ENCODE measurements at places on chromosomes 3 and 15.

GRCh38 chr15:66515901-66516322 lies 10.8 kb downstream of the ZWILCH start:
- no peak for DNase-seq

DNA sequence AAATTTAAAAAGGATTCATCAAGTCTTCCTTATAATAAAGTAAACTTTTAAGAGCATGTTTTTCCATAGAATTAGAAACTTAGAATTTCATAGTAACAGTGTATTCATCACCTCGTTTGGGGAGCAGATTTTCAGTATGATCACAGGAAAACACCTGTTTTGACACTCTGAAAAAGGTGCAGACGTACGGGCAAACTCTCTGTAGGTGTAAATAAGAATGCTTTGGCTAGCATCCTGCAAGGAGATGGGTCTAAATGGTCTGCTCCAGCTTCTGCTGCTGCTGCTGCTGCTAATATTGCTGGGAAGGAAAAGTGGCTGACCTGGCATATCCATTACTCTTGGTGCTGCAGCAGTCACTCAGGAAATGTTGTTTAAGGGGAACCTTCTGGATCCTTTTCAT lies 66.0 kb downstream of the MBNL1 start:
- DNase-seq = no peak

- DNase-seq = no peak
These were observed 316.7 kb downstream of the FEZF2 start for GRCh38 chr3:62056658-62057057.

DNA sequence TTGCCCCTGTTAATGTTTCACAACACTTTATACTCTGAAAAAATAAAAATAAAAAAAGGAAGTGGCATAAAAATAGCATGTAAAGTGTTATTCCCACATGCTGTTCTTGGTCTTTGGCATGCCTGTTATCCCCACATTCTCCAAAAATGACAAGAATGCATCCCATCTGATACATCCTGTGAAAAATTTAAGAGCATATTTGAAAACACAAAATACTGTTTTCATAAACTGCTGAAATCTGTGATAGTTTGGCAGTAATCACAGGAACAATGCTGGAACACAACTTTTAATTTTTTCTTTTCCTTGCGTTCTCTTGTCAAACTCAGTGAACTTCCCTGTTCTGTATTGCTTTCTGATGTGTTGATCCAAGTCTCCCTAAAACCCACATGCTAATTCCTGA lies 288.8 kb downstream of the ROBO2 start:
- no peak for DNase-seq

- DNase-seq = no peak
These were observed 150.7 kb downstream of the GABRG3 start for GRCh38 chr15:27121672-27122071.

All from cortex of kidney (tissue), 1 donor.